GM12878 (cell line): ENCODE measurements at places on chromosomes 2 and 18.

GRCh38 chr2:17583166-17583565 lies 42.7 kb downstream of the VSNL1 start:
- DNase-seq, result no peak

DNA sequence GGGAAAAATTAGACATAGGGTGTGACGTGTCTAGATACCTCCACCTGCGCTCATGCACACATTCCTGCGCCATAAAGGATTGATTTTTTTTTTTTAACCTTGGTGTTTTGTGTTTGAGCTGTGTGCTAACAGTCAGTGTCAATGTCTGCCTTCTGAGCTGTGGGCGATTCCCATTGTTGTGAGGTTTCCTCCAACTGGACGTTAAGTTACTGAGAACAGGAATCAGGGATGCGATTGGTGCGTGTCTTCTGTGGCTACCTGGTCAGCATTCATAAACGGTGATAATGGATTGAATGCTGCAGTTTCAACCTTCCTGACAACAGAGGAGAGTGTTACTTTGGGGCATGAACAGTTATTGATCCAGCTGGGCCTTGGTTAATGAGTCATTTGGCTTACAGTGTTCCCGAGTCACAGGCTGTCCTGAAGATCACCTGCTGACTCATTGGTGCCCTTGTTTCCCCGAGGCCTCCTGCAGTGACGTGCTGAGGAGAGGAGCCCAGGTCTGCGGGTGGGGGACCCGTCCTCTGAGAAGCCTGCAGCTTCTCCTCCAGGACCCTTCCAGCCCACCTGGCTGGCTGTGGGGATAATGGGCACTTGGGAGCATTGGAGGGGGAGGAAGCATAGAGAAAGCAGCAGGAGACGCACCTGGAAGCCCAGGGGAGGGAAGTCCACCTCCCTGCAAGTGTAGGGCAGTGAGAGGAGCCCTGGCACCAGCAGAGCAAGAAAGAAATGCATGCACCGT lies 25.8 kb upstream of the CABYR start:
- DNase-seq, result no peak

DNA sequence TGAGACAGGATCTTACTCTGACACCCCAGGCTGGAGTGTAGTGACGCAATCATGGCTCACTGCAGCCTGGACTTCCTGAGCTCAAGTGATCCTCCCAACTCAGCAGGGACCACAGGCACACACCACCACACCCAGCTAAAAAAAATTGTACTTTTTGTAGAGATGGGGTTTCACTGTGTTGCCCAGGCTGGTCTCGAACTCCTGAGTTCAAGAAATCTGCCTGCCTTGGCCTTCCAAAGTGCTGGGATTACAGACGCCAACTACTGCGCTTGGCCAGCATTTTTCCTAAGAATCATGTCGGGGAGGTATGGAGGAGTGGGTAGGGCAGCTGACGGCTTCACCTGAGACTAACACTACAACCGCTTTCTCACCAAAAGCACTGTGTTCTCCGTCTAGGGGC lies 50.4 kb downstream of the CYP26B1 start:
- DNase-seq, result no peak

GRCh38 chr2:20650877-20651730 lies at the start of gene HS1BP3:
Gene HS1BP3, minus strand, starts transcription at chr2:20651098. Its CDS starts 35 bp downstream, at chr2:20651063.
- peak; percentile 43 for DNase-seq

- no peak for DNase-seq
Observed at GRCh38 chr18:37845498-37845897, 279.9 kb upstream of the CELF4 start.

DNA sequence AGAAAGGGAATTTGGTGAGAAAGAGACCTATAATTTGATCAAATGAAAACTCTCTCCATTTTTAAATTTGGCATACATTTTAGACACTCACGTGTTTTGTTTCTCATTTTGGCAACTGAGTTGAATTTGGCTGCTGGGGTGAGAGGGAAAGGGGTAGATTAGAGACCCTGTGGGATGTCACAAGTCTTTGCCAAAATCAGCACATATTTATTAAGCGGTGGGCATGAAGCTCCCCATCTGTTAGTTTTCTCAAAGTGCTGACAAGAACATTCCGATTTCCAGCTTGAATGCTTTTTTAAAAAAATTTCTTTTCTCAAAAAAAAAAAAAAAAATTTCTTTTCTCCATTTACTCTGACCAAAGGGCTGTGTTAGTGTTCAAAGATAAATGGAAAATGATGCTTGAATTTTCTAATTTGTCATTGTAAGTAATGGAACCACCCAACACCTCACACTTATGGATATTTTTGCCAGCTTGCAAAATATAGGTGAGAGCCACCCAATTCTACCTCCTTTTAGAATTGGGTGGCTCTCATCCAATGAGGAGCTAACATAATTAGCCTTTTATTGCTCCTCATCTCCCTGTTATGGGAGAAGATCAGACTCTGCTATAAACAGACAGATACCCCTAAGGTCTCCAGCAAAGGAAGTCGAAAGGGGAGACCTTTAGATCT lies 222.9 kb upstream of the FN1 start:
- no peak for DNase-seq
